ENCODE measurements at places on chromosomes 2 and 18. TPM values are rescaled to one million over a fixed set of nuclear protein-coding genes. Genes with fewer than 3 reads are reported as not detected.

The AQP4 gene
- polyA plus RNA-seq: not detected

The GALNT5 gene
- polyA plus RNA-seq: not detected

The SKOR2 gene
- not detected for polyA plus RNA-seq

The ANKRD30B gene
- polyA plus RNA-seq: not detected

The CLIP4 gene
- polyA plus RNA-seq: 32.7 TPM

The IL36RN gene
- polyA plus RNA-seq: not detected

The DRC1 gene
- polyA plus RNA-seq: not detected

The LIPG gene
- polyA plus RNA-seq: not detected

The SETBP1 gene
- polyA plus RNA-seq: 4.3 TPM

The ST8SIA3 gene
- not detected for polyA plus RNA-seq

The B3GNT7 gene
- 8.9 TPM for polyA plus RNA-seq

The IL1R1 gene
- 0.96 TPM for polyA plus RNA-seq

The PROKR1 gene
- polyA plus RNA-seq: not detected

The TMEM237 gene
- polyA plus RNA-seq: 1.8 TPM

The CSRNP3 gene
- not detected for polyA plus RNA-seq

The CLEC4F gene
- not detected for polyA plus RNA-seq

The LRRC30 gene
- not detected for polyA plus RNA-seq

The RTKN gene
- polyA plus RNA-seq: 8.4 TPM

The CPO gene
- not detected for polyA plus RNA-seq

The TMEFF2 gene
- not detected for polyA plus RNA-seq

The IL1A gene
- not detected for polyA plus RNA-seq

The DUSP2 gene
- 272 TPM for polyA plus RNA-seq

The RASGRP3 gene
- 1.8 TPM for polyA plus RNA-seq

The KLF11 gene
- 10.5 TPM for polyA plus RNA-seq

The FBLN7 gene
- not detected for polyA plus RNA-seq

The ASPRV1 gene
- 0.29 TPM for polyA plus RNA-seq

The HAAO gene
- not detected for polyA plus RNA-seq

The ZNF385B gene
- not detected for polyA plus RNA-seq

The XDH gene
- not detected for polyA plus RNA-seq

All from immature natural killer cell (primary cell).